PC-9 (cell line): ENCODE measurements at places on chromosomes 6 and 20. TPM values are rescaled to one million over a fixed set of nuclear protein-coding genes. Genes with fewer than 3 reads are reported as not detected.

TMEM74B gene
- total RNA-seq = 0.44 and 1.2 TPM in 2 replicates

DNA sequence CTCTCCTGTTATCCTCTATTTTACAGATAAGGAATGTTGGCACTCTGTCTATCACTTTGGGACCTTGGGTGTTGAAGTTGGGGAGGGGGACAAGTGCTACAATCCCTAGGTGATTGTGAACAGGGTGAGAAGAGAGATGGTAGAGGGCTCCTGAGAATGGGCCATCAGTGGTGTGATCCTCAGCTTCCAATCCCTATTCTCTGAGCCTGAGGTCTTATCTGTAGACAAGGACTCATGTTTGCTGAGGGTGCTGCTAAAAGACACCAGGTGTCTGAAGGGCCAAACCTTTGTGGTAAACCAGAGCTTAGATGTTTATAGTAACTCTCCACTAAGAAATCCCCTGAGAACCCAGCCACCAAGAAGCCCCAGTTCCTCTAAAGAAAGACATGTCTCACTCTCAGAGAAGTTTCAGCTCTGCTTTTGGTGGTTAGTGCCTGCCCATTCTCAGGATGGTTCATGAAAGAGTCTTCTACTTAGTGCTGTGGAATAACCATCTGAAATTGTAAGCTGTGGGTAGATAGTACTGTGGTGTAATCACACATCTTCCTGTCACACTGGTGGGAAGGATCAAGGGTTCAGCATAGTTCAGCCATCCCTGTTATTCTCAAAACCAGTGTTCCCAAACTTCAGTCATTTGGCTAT is 58.2 kb upstream of the IL20RA start:
- no peak for DNase-seq

- DNase-seq = peak; percentile 36
These were observed 98.1 kb downstream of the HIVEP2 start for GRCh38 chr6:142846883-142847287.

DNA sequence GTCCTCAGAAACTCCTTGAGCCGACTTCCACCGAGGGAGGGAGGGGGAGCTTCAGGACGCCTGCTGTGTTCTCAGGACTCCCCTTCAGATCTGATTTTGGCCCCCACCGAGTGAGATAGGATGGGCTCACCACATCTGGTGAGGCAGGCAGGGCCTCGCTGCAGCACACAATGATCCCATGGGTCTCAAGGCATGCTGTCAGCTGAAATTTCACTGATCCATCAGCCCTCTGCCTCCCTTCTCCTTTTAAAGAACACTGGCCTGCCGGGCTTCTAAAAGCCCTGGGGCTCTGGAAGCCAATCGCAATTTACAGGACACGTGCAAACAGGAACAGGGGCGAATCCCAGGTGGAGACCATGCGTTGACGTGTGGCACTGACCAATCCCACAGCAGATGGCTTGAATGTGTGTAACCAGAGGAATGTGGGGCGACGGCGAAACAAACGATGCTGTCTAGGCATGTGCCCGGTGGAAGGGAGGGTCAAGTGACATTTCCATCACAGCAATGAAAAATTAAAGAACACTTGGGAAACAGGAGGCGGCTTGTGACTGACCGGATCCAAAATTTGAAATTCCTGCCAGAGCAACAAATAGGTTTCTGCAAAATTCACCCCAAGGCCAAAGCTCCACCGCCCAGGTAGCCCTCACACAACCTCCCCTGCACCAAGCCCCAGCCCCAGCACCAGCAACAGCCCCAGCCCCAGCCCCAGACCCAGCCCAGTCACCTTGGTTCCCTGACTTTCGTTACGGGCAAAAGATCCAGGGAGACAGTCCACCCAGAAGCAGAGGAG is 167.1 kb upstream of the ZNF337 start:
- peak; percentile 55 for DNase-seq

- no peak for DNase-seq
These were observed 150.7 kb downstream of the DTNBP1 start for GRCh38 chr6:15512126-15512525.
